Adrenal gland (tissue), 19 donors: ENCODE measurements at places on chromosomes 3 and 15.

DNA sequence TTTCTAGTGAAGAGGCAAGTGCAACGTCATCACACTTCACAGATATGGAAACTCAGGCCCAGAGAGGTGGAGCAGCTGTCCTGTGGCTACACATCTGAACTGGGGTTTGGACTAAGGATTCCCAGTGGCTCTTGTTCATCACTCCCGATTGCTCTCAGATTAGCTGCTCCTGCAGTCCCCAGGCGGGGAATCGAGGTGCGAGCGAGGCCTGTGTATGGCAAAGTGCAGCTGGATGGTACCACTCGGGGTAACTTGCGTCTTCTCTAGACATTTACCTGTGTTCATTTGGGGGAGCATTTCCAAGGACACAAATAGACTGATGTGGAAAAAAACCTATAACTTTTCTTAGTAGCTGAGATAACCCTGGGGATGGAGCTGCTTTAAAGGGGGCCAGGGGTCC lies 45.9 kb upstream of the TRPM1 start:
- DNase-seq: no peak

- DNase-seq: no peak
Measured at GRCh38 chr3:66572938-66573710, 72.3 kb upstream of the LRIG1 start.

DNA sequence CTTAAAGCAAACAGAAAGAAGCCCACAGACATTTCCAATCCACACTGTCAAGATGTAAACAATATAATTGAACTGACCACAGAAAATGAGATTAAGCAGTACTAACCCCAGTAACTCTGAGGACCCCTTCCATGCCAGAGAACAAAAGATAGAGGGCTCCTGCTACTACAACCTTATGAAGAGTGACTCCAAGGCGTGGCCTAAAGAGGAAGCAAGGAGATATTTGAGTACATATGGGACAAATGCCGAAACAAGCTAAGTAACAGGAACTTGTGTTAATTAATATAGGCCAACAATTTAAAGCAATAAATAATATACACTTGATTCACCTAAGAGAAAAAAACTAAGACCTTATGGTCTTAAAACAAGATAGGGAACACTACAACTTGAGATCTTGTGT lies 25.0 kb upstream of the VPS39 start:
- no peak for DNase-seq

GRCh38 chr3:107705046-107705445 lies 182.3 kb downstream of the BBX start:
- DNase-seq: no peak

- no peak for DNase-seq
Measured at GRCh38 chr3:39540162-39540921, 72.9 kb downstream of the MOBP start.

GRCh38 chr3:134355416-134355815 lies 18.8 kb downstream of the AMOTL2 start:
- no peak for DNase-seq

DNA sequence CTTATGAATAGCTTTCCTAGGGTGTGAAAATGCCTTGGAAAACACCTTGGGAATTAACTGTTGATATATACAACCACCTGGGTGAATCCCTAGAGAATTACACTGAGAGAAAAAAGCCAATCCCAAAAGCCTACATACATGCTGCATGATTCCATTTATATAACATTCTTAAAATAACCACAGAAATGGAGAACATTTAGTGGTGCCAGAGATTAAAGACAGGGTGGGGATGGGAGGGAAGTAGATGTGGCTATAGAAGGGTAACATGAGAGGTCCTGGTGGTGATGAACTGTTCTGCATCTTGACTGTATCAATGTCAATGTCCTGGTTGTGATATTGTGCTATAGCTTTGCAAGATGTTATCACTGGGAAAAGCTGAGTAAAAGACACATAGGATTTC lies 291.0 kb downstream of the CLSTN2 start:
- no peak for DNase-seq

- DNase-seq: peak; percentile 50
Measured at GRCh38 chr3:40313975-40314860, 4.7 kb downstream of the EIF1B start.
